ENCODE measurements at places on chromosomes 3 and 15.

DNA sequence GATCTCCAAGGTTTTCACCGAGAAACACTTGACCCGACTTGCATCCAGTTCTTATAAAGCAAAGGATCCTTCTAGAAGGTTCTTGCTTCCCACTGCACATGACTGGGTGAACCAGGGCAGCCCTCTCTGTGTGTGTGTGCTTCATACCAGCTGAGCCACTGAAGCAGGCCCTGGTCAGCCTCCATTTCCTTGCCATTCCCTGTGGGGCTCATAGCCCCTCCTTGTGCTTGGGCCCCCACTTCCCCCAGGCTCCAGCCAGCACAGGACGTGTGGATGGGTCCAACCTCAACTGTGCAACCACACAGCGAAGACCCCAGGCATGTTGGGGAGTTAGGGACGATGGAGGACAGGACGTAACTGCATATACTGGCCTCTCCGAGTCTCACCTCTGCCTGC lies 15.5 kb downstream of the KLF15 start:
- DNase-seq: no peak

GRCh38 chr3:8286749-8287148 lies 214.9 kb upstream of the LMCD1 start:
- DNase-seq: no peak

DNA sequence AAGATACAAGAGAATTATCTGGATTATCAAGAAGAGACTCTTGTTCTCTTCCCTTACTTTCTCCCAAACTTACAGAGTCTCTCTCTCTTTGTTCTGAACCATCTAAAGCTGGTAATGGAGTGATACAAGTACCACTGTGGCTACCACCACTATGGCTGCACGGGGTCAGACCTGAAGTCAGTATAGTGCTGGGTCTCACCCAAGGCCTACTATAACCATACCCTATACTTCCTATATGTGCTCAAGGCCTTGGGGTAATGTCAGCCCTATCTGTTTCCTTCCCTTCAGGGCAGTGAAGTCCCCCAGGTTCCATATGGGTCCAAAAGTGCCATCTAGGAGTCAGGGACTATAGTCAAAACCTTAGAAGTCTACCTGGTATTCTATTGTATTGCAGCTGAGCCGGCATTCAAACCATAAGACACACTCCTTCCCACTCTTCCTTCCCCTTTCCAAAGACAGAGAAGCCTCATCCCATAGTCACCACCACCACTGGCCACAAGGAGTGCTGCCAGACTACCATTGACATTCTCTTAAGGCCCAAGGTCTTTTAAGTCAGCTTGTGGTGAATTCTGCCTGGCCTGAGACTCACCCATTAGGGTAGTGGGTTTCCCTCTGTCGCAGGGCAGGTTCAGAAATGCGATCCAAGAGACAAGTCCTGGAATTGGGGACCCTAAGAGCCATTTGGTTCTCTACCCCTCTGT lies 615.0 kb upstream of the NECTIN3 start:
- DNase-seq: no peak

DNA sequence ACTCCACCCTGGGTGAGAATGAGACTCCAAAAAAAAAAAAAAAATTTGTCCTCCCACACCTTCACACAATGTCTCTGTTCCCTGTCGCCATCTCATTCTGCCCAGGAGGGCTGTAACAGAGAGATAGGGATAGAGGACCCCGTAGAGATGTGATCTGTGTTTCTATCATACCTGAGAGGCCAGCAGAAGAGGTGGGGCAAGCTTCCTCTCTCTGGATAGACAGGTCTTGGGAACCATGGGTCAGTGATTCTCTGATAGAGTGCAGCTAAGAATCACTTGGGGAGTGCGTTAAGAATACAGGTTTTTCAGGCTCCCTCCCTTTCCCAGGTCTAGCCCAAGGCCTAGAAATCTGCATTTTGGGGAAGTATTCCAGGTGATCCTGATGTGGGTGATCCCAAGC lies 8.3 kb downstream of the CA12 start:
- DNase-seq: no peak

Measured in kidney epithelial cell (primary cell).